Uterine smooth muscle cell (primary cell): ENCODE measurements at places on chromosomes 16 and 17. TPM values are rescaled to one million over a fixed set of nuclear protein-coding genes. Genes with fewer than 3 reads are reported as not detected.

SLC47A2 gene
- total RNA-seq, result not detected in 2 replicates

PRDM7 gene
- total RNA-seq, result not detected in 2 replicates

KRT31 gene
- total RNA-seq, result not detected in 2 replicates

CDRT15 gene
- total RNA-seq, result not detected in 2 replicates

BIRC5 gene
- 41.4 and 109 TPM in 2 replicates for total RNA-seq

KRTAP3-1 gene
- total RNA-seq, result not detected in 2 replicates

VAT1L gene
- total RNA-seq, result 18.7 TPM in 2 replicates

NTN3 gene
- total RNA-seq, result 0.89 and 2.4 TPM in 2 replicates

SLC5A2 gene
- total RNA-seq, result under 0.01 TPM in 1 of 2 replicates, not detected in the other

TERB1 gene
- 0.11 TPM in 1 of 2 replicates, not detected in the other for total RNA-seq

KRTAP4-4 gene
- total RNA-seq, result not detected in 2 replicates

TBC1D3K gene
- not detected in 2 replicates for total RNA-seq

CYLD gene
- 78.8 and 88.2 TPM in 2 replicates for total RNA-seq

PIK3R5 gene
- not detected in 2 replicates for total RNA-seq

ODF4 gene
- not detected in 2 replicates for total RNA-seq

OTOP2 gene
- total RNA-seq, result not detected in 2 replicates

ENPP7 gene
- total RNA-seq, result 0.12 TPM in 1 of 2 replicates, not detected in the other

PMFBP1 gene
- total RNA-seq, result 0.12 and 0.66 TPM in 2 replicates

SLC5A10 gene
- total RNA-seq, result under 0.01 TPM in 1 of 2 replicates, not detected in the other

ITGA2B gene
- 0.22 and 1.7 TPM in 2 replicates for total RNA-seq
